ENCODE measurements at places on chromosomes 7 and 10.

GRCh38 chr10:101691081-101691480, 3.9 kb downstream of the FBXW4 start:
- DNase-seq, result no peak

DNA sequence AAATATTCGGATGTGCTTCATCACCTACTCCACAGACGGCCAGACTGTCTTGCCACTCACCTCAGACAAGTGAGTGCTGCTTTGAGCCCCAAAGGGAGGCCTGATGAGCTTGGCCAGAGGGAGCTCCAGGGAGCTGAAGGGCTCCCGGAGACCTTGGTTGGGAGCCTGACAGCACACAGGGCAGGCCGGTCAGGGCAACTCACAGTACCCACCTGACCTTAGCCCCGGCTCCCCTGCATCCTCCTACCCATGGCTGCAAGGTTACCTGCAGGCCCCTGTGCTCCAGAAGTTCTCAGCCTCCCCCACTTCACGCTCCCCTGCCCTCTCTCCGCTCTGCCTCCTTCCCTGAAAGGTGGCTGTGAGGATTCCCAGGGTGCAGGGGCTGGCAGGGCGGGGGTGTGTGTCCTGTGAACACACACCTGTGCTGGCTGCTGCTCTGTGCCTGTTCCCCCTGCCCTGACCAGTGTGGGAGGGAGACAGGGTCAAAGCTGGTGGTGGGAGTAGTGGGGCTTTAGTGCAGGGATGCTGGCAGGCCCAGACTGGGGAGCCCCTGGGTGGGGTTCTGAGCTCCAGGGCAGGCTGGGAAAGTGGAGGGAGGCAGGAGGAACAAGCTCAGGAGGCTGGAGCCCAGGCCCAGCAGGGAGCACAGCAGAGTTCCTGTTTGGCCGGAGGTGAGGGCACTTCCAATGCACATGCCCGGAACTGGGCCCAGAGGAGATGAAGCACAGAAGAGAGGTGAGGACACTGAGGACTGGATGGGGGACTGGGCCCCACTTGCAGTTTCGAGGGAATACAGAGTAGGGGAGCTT, 7.2 kb downstream of the ANTXRL start:
- DNase-seq, result peak; percentile 11

- no peak for DNase-seq
These were observed 285.6 kb downstream of the PRPF18 start for GRCh38 chr10:13872411-13872810.

- DNase-seq, result no peak
These were observed 213.4 kb downstream of the USP6NL start for GRCh38 chr10:11397980-11398580.

GRCh38 chr10:85315657-85316056, 987.3 kb downstream of the CCSER2 start:
- no peak for DNase-seq

- DNase-seq, result no peak
These were observed 154.9 kb downstream of the SDHAF3 start for GRCh38 chr7:97272237-97272975.

DNA sequence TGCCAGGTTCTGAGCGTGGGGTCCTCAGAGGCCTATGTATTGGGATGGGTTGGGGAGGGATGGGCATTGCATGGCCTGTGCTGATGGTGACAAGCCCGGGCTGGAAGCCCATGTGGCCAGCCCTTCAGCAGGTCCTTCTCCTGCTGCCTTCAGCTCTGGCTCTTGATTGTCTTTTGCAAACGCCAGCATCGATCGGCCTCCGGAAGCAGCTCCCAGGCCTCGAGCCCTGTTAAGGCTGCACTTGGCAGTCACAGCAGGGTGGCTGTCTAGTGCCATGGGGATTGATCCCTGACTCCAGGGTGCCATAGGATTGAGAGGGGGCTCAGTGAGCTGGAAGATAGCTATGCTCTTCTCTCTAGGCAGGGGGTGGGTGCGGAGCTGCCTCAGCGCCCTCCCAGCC, 51.4 kb downstream of the CDH23 start:
- DNase-seq, result no peak

DNA sequence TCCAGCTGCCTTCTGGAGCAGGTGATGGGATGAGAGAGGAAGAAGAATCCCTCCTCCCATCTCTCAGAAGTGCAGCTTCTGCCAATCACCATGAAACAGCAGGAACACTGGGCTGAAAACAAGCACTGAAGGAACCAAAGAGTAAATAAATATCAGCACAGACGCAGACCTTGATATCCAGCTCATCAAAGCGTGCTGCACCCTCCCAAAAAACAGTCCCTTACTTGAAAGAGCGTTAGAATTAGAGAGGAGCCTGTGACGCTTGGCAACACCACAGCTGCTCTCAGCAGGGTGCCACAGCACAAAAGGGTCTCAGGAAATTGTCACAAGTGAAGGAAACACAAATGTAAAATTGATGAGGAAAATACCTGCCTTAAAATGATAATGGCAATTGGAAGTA, 39.5 kb downstream of the KLF6 start:
- no peak for DNase-seq

DNA sequence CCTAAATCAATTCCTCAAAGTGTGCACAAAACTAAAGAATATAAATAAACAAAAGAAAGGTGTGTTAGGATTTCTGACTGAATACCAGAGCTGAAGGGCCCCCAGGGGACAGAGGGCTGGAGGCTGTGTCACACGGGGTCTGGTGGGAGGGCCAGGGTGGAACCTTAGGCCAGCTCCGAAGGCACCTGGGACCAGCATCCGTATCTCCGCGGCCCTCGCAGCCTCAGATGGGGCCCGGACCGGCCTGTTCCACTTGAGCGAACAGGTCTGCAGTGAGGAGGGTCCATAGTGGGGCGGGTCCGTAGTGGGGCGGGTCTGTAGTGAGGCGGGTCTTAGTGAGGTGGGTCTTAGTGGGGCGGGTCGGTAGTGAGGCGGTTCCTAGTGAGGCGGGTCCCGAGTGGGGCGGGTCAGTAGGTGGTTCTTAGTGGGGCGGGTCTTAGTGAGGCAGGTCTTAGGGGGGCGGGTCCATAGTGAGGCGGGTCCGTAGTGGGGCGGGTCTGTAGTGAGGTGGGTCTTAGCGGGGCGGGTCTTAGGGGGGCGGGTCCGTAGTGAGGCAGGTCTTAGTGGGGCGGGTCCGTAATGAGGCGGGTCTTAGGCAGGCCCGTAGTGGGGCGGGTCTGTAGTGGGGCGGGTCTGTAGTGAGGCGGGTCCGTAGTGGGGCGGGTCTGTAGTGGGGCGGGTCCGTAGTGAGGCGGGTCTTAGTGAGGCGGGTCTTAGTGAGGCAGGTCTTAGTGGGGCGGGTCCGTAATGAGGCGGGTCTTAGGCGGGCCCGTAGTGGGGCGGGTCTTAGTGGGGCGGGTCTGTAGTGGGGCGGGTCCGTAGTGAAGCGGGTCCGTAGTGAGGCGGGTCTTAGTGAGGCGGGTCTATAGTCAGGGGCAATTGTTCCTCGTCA, 15.1 kb downstream of the GPR146 start:
- DNase-seq, result peak; percentile 28

DNA sequence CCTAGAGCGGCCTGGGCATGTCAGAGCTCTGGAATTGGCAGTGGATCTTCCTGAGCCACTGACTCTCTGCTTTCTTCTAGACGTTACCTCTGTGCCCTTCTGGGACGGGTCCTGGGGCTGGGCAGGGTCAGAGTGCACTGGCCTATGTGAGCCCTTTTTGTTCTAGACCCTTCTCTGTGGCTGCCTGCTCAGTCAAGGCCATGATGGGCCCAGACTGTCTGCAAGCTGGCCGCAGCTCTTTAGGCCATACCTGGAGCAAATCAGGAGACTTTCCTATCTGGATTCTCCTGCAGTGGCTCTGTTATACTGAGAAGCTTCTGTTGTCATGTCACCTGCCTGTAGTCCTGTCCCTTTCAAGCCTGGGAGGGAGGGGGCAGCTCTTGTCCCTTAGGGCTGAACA, 70.1 kb downstream of the ADCY1 start:
- DNase-seq, result no peak

- peak; percentile 57 for DNase-seq
These were observed 3.6 kb upstream of the ARID5B start for GRCh38 chr10:61897671-61898434.

DNA sequence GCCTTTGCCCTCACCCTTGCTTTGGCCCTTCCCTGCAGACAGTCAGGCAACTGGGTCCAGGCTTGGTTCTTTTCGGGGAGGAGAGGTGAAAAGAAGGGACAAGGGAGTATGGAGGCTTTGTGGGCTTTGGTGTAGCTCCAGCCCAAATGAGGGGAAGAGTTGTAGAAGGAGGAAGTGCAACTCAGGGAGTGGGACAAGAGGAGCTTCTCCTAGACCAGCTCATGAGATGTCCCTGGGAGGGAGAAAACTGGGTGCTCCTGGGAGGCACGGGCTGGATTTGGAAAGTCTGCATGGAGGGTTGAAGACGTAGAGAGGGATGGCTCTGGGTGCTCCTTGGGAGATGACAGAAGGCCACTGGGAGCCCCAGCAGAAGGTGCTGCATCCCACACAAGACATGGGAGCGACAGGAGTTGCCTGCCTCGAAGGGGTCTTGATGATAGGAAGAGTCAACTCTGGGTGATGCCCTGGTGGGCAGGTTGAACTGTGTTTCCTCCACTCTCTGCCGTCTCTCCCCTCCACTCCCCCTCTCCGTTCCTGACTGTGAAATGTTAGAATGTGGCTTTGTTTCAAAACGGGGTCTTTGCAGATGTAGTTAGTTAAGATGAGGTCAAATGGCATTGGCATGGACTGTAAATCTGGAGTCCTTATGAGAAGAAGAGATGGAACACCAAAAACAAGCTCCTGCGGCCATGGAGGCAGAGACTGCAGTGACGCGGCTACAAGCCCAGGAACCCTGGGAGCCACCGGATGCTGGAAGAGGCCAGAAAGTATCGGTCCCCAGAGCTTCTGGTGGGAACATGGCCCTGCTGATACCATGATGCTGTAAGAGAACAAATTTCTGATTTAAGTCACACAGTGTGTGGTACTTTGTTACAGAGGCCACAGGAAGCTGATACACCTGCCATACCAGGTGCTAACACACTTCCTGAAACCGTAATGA, 298.5 kb downstream of the GLRX3 start:
- no peak for DNase-seq

GRCh38 chr7:105493923-105494315, 28.2 kb downstream of the PUS7 start:
- DNase-seq, result peak; percentile 19

- DNase-seq, result no peak
These were observed 47.7 kb downstream of the MINPP1 start for GRCh38 chr10:87552248-87552929.

DNA sequence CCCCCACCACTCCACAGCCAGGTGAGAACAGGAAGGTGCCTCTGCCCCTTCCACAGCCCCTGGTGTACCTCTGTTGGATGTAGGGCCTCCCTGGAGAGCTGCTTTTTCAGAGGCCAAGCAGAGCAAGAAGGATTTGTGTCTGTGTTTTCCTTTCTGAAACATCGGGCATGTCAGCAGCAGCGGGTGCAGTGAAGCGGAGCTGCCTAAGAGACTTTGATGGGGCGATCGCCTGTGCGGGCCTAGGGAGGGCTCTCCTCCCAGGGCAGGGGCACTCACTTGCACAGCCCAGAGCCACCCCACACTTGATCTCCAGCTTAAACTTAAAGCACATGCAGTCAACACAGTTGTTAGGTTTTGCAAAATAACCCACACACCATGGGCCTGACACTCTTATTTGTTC, 324.7 kb downstream of the ACTR3B start:
- no peak for DNase-seq

DNA sequence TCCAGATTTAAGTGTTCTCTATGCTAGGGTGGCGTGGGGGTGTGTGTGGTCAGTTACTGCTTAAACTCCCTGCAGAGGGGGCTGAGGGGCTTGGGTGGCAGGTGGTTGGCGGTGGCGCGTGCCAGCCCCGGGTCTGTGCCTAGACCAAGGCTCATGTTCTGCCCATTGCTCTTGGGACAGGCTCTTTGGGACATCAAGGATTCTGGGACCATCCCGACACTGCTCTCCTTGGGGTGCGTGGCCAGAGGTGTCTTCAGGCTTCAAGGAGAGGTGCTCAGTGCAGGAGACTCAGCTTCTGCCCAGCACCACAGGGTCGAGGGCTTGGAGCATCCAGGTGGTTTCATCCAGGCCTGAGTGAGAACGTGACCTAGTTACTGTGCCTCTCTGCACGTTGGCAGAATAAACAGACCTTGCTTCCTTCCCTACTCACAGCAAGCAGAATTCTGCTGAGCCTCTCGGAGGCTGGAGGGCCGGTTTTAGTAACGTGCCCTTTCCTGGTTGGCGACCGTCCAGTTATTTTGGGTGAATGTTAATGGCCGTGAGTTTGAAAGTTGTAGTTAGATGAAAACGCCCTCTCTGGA, 39.9 kb downstream of the CAMK1D start:
- DNase-seq, result no peak

DNA sequence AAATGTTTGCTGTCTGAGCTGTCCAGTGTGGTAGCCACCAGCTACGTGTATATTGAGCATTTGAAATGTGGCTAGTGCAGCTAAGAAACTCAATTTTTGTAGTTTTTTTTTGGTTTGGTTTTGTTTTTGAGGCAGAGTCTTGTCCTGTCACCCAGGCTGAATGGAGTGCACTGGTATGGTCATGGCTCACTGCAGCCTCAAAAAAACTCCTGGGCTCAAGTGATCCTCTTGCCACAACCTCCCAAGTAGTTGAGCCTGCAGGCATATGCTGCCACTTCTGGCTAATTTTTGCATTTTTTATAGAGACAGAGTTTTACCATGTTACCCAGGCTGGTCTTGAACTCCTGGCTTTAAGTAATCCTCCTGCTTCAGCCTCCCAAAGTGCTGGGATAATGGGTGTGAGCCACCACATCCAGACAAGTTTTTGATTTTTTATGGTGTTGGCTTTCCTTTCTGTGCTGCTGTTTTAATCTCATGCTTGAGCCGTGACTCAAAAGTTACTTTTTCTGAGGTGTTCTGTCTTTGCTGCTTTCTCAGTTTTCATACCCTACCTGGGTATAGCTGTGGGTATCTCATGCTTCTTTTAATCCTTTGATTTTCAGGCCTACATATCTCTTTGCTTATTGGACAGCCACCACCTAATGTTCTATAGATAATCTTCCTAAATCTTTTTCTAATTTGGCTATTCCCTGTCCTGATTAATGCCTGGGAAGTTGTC, 16.0 kb downstream of the WAC start:
- DNase-seq, result no peak

DNA sequence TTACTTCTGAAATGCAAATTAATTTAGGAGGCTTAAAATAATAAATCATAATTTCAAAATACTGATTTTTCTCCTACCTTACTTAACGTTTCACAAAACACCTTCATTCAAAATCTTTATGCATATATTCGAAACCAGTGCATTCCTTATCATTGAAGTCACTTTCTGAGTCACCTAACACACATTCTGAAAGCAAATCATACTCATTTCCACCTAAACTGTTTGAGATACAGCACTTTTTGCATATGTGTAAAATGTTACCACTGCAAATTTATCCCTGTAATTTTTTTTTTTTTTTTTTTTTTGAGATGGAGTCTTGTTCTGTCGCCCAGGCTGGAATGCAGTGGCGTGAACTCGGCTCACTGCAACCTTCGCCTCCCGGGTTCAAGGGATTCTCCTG, 15.7 kb downstream of the PPP3CB start:
- peak; percentile 61 for DNase-seq

- DNase-seq, result peak; percentile 41
These were observed 162.5 kb downstream of the SNX10 start for GRCh38 chr7:26454180-26454579.

GRCh38 chr7:26305869-26306665, 14.4 kb downstream of the SNX10 start:
- no peak for DNase-seq
